ENCODE measurements at places on chromosomes 2 and 18.

DNA sequence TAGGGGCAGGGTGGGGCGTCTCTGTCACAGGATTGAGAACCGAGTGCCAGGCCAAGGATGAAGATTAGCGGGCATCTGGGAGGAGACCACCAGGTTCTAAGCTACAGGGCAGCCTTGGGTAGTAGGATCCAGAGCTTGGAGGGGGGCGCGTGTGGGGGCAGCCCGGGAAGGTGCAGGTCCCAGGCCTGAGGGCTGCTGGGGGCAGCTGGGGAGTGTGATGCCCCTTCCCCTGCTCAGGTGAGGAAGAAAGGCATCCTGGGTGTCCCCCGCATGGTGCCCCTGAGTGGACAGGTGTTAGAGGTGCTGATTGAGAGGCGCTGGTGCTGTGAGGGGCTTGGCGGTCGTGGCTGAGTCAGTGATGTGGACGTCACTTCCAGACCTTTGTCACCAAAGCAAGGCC lies 33.9 kb upstream of the MBP start:
- DNase-seq, result no peak

DNA sequence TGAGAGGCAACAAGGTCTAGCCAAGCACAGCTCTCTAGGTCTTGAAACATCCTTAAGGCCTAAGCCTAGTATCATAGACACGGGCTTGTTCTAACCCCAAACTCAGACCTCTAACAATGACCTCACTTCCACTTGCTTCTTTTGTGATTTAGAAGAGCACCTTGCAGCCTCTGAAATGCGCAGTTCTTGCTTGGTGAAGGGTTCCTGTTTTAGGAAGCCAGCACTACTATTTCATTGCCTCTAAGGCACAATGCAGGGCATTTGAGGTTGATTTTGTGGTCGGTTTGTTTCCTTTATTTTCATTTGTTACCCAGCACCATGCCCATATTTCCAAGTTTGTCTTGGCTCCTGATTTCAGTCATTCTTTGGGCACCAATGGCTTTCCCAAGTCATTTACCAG lies 117.0 kb upstream of the CYP1B1 start:
- DNase-seq, result no peak

DNA sequence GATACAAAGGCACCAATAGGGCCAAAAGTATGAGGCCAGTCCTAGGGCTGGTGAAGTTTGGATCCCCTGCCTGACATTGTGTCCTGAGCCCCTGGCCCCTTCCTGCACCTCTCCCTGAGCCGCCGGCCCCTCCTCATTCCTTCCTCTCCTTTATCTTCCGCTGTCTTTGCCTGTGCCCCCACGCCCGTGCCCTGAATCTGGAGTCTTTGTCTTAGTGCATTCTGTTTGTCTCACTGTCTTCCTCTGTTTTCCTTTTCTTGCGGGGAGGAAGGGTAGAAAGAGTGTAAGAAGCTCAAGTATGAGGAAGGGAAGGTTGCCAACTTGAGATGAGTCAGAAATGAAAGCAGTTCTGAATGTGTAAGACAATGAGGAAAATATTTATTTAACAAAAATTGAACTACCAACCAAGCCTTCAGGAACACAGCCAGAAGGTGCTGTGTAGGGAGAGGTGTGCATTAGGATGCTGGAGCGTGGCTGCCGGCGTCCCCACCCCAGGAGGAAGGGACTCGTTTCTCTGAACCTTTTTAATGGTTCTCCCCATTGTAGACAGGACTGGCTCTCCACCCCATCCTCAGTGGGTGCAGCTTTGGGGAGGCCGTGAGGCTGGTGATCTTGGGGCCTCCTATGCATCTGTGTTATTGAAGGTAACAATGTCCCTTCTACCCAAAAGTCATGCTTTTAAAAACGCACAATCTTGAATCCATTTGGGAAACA lies 133.1 kb downstream of the NEDD4L start:
- no peak for DNase-seq

GRCh38 chr2:102048465-102048864 lies 56.7 kb downstream of the IL1R2 start:
- DNase-seq, result no peak

DNA sequence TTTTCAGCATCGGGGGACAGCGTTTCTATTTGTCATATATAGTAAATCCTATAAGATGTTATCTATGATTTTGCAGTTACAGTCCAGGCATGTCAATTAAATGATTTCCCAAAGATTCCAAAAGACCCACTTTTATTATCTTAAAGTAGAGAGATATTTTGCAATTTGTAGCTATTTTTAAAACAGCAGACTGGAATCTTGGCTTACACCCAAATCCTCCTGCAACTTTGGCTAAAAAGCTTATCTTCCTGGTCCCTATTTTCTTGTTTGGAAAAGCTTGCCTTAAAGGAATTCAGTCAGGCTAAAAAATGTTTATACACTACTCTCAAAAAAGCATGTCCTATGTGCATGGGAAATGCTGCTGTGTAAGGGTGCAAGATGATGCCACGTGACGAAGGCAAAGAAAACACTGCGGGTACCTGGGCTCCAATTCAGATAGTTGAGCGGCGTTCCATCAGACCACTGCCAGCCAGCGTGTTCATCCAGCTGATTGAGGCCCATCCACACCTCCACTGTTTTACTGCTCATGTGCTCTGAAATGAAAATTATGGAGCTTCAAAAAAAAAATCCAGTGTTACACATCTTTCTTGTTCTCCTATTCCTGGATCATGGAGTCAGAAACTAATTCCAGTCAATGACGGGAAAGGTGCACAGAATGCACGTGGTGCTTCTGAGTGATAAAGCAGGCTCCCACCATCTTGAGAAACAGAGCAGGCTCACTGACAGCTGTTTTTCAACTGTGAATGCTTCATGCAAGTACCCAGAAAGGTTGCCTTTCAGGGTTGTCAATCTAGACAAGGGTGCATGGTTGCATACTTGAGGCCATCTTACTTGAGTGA lies 33.8 kb downstream of the PLA2R1 start:
- no peak for DNase-seq

DNA sequence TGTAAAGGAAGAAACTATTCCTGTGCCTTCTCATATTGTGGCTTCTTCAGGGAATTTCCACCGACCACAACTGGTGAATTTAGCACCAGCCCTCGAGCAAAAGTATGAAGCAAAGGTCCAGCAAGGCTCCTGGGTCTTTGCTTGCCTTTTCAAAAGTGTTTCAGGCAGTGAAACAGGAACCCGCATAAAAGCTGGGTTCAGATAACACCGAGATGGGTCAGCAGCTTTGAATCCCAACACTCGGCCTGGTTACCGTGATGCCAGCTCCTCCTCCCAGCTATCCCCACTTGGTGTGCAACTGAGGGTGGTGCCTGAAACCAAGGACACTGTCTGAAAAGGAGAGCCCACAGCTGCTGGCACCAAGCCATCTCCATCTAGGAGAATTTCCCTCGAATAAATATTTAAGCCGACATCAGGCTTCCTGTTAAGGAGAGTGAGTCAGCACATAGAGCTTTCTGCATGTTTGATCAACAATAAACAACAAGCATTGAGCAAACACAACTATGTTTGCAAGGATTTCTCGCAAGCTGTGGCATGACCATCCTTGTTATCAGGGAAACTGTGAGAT lies 69.5 kb downstream of the ANTXR1 start:
- DNase-seq, result no peak

- no peak for DNase-seq
These were observed 73.7 kb upstream of the LAPTM4A start for GRCh38 chr2:20125164-20125563.

GRCh38 chr18:43805646-43806194 lies 528.4 kb upstream of the SYT4 start:
- no peak for DNase-seq

DNA sequence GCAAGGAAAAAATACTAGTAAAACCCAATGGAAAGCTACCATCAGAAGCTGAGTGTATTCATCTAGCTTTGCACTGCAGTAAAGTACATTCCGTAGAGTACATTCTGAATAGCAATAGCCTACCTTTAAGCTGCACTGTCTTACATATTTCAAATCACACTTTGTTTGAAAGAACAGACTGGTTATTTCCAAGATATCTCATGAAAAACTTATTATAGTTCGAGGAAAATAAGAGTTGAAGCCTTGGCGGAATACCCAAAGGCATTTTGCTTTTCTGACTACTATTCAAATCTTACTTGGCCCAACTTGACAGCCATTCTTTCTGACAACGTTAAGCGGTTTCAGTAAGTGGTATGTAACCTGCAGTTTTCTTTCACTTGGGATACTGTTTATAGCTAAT lies 177.6 kb downstream of the NRXN1 start:
- no peak for DNase-seq

- no peak for DNase-seq
These were observed 305.4 kb downstream of the AGAP1 start for GRCh38 chr2:235799281-235799680.

GRCh38 chr2:46387886-46388515 lies 90.8 kb downstream of the EPAS1 start:
- no peak for DNase-seq

DNA sequence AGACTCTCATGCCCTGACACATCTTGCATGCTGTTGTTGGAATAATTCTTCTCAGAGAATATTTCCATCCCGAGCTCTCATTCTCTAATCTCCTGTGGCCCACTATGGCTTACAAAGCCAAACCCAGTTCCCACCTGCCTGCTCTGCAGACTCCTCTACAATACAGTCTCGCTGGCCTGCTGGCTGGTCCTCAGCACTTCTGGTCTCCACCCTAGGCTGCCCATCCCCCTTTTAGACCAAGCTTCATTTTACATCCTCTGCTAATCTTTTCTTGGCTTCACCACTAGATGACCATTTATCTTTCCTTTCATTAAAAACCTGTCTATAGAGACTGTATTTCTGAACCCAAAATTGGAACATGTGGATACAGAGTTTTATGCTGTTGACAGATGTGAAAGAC lies 42.5 kb upstream of the YPEL5 start:
- no peak for DNase-seq

- DNase-seq, result no peak
These were observed 27.5 kb downstream of the RAMP1 start for GRCh38 chr2:237886685-237887481.

DNA sequence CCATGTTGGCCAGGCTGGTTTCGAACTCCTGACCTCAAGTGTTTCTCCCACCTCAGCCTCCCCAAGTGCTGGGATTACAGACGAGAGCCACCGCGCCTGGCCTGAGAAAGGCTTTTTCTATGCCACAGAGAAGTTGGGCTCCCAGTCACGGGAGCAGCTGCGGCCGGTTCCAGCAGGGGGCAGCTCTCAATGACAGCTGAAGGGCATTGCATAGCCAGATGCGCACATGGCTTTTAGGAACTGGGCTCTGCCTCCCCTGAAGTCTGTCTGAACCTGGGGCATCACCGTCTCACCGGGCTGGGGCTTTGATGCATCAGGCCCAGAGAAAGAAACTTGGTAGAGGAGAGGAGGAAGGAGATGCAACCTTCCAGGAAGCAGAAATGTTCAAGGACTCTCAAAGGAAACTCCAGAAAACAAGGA lies 84.2 kb upstream of the LAPTM4A start:
- DNase-seq, result no peak

- DNase-seq, result no peak
These were observed 83.1 kb downstream of the TMEM247 start for GRCh38 chr2:46562451-46562840.

DNA sequence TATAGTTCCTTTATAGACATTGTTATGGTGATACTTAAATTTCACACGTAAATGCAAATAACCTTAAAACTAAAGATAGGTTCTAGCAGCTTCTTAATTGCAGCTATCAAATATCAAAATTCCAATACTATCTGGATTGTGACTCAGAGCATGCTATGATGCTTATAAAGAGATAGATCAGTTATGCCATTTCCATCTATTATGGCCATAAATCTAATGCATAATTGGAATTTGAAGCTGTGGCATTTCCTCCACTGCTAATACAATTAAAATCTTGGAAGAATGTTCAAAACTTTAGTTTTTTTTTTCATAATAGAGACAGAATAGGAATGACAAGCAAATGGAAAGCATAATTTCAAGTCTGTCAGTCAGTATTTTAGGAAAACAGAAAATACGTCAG lies 220.8 kb upstream of the GALNT5 start:
- DNase-seq, result no peak

GRCh38 chr18:51250458-51251024 lies 53.1 kb upstream of the MEX3C start:
- no peak for DNase-seq

DNA sequence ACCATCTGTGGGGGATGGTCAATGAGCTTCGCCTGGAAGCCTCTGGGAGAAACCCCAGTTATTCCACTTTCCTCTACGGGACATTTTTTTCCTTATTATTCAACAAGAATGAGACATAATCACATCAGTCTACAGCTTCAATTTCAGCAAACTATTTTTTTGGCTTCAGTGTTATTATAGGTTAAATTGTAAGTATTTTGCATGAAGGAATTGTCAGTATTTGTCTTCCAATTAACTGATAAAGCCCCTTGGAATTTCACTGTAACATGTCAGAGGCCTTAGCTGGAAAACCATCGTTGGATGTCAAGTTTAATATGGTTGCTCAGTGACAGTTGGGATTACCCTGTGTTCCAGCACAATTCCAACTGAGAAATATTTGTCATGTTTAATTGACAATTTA lies 480.9 kb upstream of the CHST9 start:
- DNase-seq, result no peak

GRCh38 chr2:183009249-183009899 lies 28.9 kb downstream of the NCKAP1 start:
- no peak for DNase-seq

GRCh38 chr2:48362515-48362914 lies 167.4 kb upstream of the STON1 start:
- no peak for DNase-seq

GRCh38 chr2:73611193-73611592 lies 31.0 kb downstream of the NAT8 start:
- DNase-seq, result no peak

DNA sequence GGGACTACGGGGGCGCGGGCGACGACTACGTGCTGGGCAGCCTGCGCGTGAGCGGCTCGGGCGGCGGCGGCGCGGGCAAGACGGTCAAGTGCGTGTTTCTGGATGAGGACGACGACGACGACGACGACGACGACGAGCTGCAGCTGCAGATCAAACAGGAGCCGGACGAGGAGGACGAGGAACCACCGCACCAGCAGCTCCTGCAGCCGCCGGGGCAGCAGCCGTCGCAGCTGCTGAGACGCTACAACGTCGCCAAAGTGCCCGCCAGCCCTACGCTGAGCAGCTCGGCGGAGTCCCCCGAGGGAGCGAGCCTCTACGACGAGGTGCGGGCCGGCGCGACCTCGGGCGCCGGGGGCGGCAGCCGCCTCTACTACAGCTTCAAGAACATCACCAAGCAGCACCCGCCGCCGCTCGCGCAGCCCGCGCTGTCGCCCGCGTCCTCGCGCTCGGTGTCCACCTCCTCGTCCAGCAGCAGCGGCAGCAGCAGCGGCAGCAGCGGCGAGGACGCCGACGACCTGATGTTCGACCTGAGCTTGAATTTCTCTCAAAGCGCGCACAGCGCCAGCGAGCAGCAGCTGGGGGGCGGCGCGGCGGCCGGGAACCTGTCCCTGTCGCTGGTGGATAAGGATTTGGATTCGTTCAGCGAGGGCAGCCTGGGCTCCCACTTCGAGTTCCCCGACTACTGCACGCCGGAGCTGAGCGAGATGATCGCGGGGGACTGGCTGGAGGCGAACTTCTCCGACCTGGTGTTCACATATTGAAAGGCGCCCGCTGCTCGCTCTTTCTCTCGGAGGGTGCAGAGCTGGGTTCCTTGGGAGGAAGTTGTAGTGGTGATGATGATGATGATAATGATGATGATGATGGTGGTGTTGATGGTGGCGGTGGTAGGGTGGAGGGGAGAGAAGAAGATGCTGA lies 1.4 kb downstream of the SOX11 start:
- DNase-seq, result no peak

- no peak for DNase-seq
These were observed 8.8 kb upstream of the ZNF516 start for GRCh38 chr18:76503649-76504386.

All from cerebellar nuclear complex (tissue), 1 donor.